ENCODE measurements at places on chromosomes 16 and 17.

DNA sequence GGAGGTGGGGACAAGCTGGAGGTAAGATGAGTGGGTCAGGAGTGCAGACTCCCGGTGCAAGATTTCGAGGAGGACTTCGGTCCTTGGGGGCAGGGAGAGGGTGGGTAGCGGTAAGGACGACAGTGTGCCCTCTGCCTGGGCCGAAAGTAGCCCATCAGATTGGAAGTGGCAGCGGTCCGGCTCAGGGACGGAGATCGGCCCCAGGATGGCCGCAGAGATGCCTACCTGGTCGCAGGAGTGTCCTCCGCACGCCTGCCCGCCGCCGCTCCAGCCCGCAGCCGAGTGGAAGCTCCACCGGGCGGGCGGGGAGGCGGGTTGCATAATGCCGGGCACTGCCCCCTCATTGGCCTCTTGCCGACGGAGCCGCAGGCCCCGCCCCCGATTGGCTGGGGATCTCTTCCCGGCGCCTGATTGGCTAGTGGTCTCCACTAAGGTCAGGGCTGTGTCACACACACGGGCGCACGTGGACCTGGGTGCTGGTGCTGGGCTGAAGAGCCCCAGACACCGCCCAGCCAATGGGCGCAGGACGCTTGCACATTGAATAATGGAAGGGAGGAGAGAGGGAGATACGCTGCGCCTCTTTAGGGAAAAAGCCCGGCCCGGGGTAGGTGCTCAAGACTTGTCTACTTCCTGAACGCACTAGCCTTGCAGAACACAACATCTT, at the start of gene PER1:
Gene PER1 (minus strand): TSS at position 293 of the 664 bp plus-strand sequence. CDS start 1,698 bp downstream, outside the sequence.
- DNase-seq = peak; percentile 99

GRCh38 chr16:28165598-28165997, 46.2 kb downstream of the XPO6 start:
- no peak for DNase-seq

DNA sequence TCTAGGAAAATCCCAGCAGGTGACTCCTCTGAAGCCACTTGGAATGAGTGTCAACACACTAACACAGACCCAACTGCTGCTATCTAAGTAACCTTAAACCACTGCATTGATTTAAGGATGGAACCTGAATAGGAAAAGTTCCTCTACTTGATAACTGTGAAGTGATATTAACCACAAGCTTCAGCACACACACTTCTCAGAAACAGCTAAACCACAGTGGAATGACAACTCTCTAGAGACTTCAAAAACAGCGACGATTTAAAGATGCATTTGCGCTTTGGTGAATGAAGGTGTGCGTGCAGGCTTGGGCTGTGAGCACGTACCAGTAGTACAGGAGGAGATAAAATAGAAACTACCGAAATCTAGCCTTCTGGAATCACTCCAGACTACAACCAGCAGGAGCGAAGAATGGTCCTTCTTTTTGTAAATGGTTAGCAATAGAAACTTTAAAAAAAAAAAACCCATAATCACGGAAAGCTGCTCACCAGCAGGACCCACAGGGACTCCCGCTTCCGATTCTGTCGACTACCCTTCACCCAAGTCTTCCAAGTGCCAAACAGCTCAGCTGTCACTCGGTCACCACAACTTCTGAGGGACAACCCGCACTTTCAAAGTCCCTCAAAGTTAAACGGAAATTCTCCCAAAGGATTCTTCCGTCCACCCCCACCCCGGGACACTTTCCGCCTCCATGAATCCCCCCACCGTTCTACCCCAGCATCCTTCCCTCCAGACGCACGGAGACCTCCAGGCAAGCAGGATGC, 137.7 kb upstream of the CORO6 start:
- DNase-seq = no peak

- no peak for DNase-seq
These were observed 2.9 kb downstream of the KRT28 start for GRCh38 chr17:40796846-40797245.

GRCh38 chr16:19153876-19154275, 14.2 kb upstream of the SYT17 start:
- DNase-seq = no peak

GRCh38 chr17:55722742-55723487, at the start of gene TMEM100:
Gene TMEM100, minus strand, starts transcription at chr17:55722864. Its CDS starts 1,794 bp downstream, at chr17:55721070.
- no peak for DNase-seq

GRCh38 chr16:86338403-86339115, 171.8 kb upstream of the FOXF1 start:
- no peak for DNase-seq

DNA sequence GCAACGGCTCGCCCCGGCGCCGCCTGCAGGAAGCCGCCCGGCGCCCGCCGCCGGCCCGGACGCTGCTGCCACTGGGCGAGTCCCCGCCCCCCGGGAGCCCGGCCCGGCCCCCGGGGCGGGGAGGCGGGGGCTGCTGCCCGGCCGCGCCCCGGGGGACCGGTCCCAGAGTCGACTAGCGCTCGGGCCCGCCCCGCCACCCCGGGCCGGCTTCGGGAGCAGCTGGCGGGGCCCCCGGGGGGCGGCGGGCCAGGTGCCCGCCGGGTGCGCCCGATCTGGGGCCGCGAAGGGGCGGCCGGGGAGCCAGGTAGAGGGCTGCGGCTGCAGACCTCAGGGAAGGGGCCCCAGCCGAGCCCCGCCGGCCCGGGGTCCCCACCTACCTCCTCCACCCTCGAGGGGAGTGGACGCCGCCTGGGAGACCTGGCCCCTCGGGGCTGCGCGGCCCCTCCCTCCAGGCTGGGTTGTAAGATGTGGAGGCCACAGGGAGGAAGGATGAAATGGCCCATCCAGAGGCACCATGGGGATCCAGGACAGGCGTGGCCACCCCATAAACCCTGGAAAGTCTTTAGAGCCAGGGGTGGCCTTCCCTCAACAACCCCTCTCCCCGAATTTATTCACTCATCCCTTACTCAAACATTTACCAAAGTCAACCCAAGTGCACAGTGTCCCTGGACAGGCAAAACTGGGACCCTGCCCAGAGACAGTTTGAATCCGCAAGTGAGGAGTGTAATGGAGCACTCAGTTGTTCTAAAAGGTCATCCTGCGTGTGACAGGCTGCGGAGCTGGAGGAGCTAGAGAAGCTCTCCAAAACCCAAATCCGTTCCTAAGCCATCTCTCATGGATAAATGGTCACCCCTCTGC, at the start of gene CDYL2:
Gene CDYL2 (minus strand): TSS at position 73 of the 858 bp plus-strand sequence. CDS start 425 bp downstream, outside the sequence.
- DNase-seq = no peak

GRCh38 chr16:76428858-76429257, 151.7 kb downstream of the CNTNAP4 start:
- no peak for DNase-seq

- DNase-seq = no peak
These were observed 982 bp upstream of the NEURL4 start for GRCh38 chr17:7329997-7330637.

GRCh38 chr16:87974178-87974577, 22.9 kb downstream of the BANP start:
- no peak for DNase-seq

GRCh38 chr16:31216422-31217135, at the start of gene PYDC1:
Gene PYDC1, minus strand, starts transcription at chr16:31217135. Its CDS starts 107 bp downstream, at chr16:31217028.
- no peak for DNase-seq

- no peak for DNase-seq
These were observed 1.3 kb downstream of the NF1 start for GRCh38 chr17:31096106-31096436.

DNA sequence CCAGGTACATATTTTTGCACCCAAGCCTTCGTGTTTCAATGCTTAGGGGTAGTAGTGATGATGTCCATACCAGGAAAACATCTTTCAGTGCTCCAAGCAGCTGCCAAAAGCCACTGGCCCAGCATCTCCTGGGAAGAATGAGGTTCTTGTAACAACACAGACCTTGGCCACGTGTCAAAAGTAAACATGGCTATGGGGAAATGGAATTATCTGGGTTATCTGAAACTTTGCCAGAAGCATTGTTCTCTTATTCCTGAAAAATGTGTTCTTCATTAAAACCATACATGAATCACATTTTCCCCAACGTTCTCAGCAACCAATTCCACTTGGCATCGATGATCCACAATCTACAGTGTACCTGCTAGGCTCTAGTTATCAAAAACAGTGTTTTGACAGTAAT, 524.2 kb upstream of the EEF2KMT start:
- DNase-seq = no peak

DNA sequence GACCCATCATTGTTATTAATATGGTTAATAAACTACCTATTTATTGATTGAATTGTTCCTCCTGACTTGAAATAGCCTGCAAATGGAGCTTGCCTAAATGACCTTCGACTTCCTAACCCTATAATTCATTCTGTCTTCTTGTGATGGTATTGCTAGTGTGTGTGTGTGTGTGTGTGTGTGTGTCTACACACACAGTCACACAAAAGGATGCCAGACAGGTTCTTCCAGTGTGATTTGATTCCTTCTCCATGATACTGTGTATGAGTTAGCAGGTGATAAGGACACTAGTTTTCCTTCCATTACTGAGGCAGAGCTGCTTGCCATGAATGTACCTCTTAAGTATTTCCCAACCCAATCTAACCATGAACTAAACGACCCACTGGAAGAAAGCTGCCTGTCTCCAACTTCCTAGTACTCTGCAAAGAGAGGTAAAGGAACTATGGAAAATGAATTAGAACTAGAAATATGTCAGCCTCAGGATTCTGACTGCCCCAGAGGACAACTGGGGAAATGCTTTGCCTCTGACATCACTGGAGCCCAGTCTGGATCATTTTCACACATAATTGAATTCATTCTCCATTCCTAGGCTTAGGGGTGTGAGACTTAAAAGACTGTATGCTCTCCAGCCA, 3.5 kb upstream of the CDC6 start:
- no peak for DNase-seq

GRCh38 chr17:53722407-53722806, 100.3 kb upstream of the KIF2B start:
- no peak for DNase-seq

GRCh38 chr16:27811881-27812280, 251.6 kb downstream of the GSG1L start:
- peak; percentile 22 for DNase-seq

All from mesenteric fat pad (tissue), 1 donor.